Mesothelial cell of epicardium (in vitro differentiated cells): ENCODE measurements at places on chromosomes 3 and 15. TPM values are rescaled to one million over a fixed set of nuclear protein-coding genes. Genes with fewer than 3 reads are reported as not detected.

The CCRL2 gene
- total RNA-seq: not detected in 3 replicates

The GCSAM gene
- 0.67 to 1.2 TPM (median 0.93 TPM) in 3 replicates for total RNA-seq

GRCh38 chr3:53834429-53835095 is 11.7 kb downstream of the CHDH start:
- DNase-seq: no peak

DNA sequence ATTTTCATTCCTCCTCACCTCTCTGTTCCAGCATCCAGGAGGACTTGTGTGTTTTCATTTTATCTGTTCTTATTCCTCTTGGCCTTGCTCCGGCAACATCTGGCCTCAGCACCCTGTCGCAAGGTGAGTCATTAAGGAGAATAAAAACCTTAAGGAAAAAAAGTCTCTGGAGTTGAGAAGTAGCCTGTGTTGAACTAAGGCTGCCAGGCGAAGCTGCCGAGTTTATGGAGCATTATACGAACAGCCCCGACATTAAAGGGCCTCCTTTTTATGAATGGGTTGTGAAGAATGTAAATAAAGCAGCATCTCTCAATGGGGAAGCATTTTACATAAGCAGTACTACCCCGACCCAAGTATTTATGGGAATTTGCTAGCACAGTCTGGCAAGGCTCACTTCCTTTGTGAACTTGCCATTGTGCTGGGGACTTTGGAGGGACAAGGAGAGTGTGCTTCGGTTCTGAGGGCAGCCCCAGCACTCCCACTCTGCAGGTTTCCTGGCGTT is 4.7 kb downstream of the BAHD1 start:
- no peak for DNase-seq

GRCh38 chr3:196684548-196685407 is 27.3 kb downstream of the CEP19 start:
- peak; percentile 66 for DNase-seq

GRCh38 chr3:6526861-6527260 is 334.1 kb upstream of the GRM7 start:
- no peak for DNase-seq

DNA sequence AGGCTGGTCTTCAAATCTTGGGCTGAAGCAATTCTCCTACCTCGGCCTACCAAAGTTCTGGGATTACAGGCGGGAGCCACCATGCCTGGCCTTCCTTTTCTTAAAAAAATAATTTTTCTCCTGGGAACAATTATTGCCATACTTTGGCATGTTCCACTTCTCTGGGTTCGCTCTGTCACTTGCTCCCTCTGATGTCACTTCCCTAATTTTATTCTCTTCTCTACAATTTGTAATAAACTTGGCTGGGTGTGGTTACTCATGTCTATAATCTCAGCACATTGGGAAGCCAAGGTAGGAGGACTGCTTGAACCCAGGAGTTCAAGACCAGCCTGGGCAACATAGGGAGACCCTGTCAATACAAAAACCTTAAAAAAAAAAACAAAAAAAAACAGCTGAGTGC is 6.1 kb upstream of the IMPDH2 start:
- no peak for DNase-seq

- DNase-seq: no peak
These were observed 7.5 kb downstream of the CMSS1 start for GRCh38 chr3:99825004-99825640.
